ENCODE measurements at places on chromosomes 2 and 18.

DNA sequence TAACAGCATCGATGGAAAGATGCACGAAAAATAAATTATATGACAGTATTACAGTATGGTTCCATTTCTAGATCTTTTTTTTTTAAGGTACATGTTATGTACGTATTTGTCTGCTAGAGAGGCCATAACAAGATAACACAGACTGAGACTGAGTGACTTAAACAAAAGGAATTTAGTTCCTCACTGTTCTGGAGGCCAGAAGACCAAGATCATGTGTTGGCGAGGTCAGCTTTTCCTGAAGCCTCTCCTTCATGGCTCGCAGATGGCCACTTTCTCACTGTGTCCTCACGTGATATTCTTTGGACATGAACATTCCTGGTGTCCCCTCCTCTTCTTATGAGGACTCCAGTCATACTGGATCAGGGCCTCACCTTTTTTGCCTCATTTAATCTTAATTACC, 177.4 kb downstream of the CAPN13 start:
- DNase-seq: no peak

DNA sequence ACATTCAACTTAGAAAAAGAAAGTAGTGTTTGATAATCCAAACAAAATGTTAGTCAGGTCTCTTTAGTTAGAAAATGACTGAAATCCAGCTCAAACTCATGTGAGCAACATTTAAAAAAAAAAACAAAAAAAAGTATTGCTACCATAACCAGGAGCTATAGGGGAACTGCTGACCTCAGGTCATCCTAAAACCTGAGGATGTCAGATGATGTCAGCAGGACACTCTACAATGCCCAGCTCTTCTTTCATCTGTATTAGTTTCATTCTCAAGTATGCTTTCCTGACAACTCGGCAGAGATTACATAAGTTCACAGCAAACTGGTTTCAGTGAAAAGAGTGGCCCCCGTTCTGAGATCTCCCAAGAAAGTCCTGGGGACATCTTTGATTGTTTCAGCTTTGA, 4.2 kb upstream of the ESCO1 start:
- no peak for DNase-seq

DNA sequence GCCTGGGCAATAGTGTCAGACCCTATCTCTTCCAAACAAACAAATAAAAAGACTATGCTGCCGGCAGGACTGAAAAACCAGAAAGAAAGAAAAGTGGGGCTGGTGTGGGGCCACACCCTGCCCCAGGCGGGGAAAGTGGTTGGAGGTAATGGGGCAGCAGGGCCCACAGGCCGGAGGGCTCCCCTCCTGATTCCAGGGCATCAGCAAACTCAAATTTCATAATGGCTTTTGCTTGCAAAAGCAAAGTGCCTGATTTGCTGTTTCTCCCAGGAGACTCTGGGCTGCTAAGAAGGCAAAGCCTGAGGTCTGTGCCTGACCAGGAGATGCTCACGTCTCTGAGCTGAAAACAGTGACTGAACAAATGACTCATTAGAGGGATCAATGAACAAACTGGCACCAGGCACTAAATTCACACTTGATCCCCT, 121.9 kb downstream of the HDAC4 start:
- no peak for DNase-seq

DNA sequence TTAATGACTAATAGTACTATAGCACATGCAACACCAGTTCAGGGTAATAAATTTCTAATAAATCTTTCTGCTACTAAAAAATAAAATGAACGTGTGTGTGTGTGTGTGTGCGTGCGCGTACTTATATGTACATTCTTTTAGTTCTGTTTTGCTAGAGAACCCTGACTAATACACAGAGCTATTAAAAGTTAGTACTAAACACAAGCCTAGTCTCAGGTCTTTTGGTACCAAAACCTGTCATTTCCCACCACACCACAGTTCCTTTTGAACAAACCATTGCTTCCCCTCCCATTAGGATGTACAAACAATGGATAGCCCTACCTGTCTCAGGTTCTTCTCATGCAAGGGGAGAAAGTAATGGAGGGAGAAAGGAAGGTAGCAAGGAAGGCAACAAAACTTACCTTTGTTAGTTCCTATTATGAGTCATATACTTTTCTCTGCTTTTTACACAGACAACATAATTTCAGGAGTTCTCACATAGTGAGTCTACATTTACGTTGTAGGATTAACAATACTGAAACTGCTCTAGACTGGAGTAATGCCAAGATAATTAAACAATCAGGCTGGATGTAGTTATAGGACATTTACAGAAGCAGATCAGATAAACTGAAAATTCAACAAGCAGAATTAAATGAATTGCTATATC, 427.2 kb downstream of the KCNJ3 start:
- DNase-seq: no peak

- DNase-seq: no peak
Measured at GRCh38 chr2:225559072-225559415, 159.5 kb downstream of the NYAP2 start.

- no peak for DNase-seq
Measured at GRCh38 chr2:207802650-207803049, 32.9 kb upstream of the FZD5 start.

DNA sequence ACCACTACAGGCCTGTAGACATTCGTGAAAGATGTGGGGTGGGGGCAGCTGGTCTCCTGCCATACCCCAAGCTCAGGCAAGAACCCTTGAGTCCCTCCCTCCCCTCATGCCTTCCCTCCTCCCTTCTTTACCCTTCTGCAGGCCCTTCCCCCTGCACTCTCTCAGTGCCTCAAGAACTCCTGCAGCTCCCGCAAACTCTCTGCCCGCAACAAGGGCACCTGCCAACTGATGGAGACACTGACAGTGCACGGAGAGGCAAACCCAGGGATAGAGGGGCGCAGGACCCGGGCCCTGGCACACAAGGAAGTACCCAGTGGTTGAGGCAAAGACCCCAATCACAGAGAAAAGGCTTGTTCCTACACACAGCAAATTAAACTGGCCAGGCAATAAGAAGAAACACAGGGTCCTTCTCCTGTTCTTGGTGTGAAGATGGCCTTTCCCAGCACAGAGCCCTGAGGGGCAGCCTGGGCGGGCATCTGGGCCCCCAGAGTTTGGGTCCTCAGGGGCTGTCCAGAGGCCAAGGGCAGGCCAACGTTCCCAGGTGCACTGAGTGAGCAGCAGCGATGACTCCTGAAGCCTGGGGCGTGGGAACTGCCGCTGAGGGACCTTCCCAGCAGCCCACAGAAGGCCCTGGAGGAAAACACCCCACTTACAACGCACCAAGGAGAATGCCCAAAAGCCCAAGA, 1.6 kb downstream of the TEKT4 start:
- no peak for DNase-seq

Data from activated naive CD8-positive, alpha-beta T cell treated with anti-CD3 and anti-CD28 coated beads, Interleukin-2, amount 50 U/mL, for 16 hours (primary cell).